ENCODE measurements at places on chromosomes 1 and 21. TPM values are rescaled to one million over a fixed set of nuclear protein-coding genes. Genes with fewer than 3 reads are reported as not detected.

Gene PRR9
- not detected for total RNA-seq

Gene CD1B
- not detected for total RNA-seq

Gene FTCD
- not detected for total RNA-seq

Gene ZNF670
- total RNA-seq, result 4.6 TPM

Gene RWDD3
- total RNA-seq, result 13.6 TPM

Gene JAM2
- 1.9 TPM for total RNA-seq

Gene ATG4C
- total RNA-seq, result 4.4 TPM

Gene LRRC38
- total RNA-seq, result not detected

Gene PERM1
- not detected for total RNA-seq

Gene FCRL2
- not detected for total RNA-seq

Gene KCNN3
- total RNA-seq, result not detected

Gene AMPD1
- not detected for total RNA-seq

Gene LCE2B
- not detected for total RNA-seq

Gene SLC35A3
- 46.0 TPM for total RNA-seq

Gene TRIM58
- total RNA-seq, result not detected

Gene OR2L5
- total RNA-seq, result not detected

Gene PTBP2
- total RNA-seq, result 9.6 TPM

Gene CFAP298
- total RNA-seq, result 20.5 TPM

Gene SAMD11
- 40.9 TPM for total RNA-seq

Gene HENMT1
- 7.2 TPM for total RNA-seq

Gene TMEM52
- not detected for total RNA-seq

Gene NBPF14
- 33.4 TPM for total RNA-seq

Gene FCRL4
- total RNA-seq, result not detected

Gene KIF21B
- not detected for total RNA-seq

Gene PSEN2
- 13.9 TPM for total RNA-seq

Gene PRRX1
- total RNA-seq, result 179 TPM

Gene RHD
- total RNA-seq, result not detected
